ENCODE measurements at places on chromosomes 3 and 15. TPM values are rescaled to one million over a fixed set of nuclear protein-coding genes. Genes with fewer than 3 reads are reported as not detected.

The NSMCE3 gene
- total RNA-seq: 13.8 TPM

The OXSM gene
- total RNA-seq: 11.7 TPM

The GCSAM gene
- not detected for total RNA-seq

The CDC25A gene
- total RNA-seq: 21.8 TPM

The GYG1 gene
- total RNA-seq: 20.2 TPM

DNA sequence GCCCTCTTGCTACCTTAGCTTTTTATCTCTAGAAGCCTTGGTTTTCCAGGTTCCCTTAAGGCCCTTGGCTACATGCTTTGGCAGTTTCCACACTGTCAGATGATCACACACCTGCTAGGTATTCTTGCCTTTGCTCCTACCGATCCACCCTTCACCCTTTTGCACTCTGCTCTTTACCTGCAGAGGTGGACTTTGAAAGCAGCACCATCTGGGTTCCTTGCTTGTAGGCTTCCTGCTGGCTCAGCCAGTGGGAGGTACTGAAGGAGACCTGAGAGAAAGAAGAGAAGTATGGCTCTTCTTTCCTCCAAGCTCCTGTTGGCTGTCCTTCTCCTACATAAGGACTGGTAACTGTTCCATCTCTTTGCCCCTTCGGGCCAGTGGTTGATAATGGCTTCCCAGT lies 7.3 kb upstream of the ZNF592 start:
- no peak for DNase-seq

- DNase-seq: peak; percentile 84
Measured at GRCh38 chr15:80512726-80513660, 108.8 kb downstream of the ARNT2 start.

DNA sequence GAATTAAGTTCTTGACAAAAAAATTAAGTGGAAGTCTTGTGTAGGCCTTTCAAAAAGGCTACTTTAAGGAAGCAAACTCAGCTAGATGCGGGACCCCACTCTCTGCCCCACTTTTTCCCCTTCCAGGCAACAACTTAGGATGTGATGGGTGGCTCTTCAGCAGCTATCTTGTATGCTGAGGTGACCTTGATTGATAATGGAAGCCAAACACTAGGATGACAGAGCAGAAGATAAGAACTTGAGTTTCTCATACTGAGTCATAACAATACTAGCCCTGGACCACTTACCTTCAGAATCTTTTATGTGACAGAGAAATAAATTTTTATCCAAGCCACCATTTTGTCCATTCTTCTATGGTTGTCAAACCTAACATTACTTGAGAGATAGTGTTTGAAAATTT lies 16.1 kb downstream of the PDCD10 start:
- no peak for DNase-seq

GRCh38 chr15:82178061-82178460 lies 84.5 kb downstream of the EFL1 start:
- DNase-seq: peak; percentile 50

GRCh38 chr15:91866971-91867372 lies 13.5 kb downstream of the SLCO3A1 start:
- DNase-seq: no peak

GRCh38 chr3:66488492-66488891 lies 12.3 kb downstream of the LRIG1 start:
- no peak for DNase-seq

DNA sequence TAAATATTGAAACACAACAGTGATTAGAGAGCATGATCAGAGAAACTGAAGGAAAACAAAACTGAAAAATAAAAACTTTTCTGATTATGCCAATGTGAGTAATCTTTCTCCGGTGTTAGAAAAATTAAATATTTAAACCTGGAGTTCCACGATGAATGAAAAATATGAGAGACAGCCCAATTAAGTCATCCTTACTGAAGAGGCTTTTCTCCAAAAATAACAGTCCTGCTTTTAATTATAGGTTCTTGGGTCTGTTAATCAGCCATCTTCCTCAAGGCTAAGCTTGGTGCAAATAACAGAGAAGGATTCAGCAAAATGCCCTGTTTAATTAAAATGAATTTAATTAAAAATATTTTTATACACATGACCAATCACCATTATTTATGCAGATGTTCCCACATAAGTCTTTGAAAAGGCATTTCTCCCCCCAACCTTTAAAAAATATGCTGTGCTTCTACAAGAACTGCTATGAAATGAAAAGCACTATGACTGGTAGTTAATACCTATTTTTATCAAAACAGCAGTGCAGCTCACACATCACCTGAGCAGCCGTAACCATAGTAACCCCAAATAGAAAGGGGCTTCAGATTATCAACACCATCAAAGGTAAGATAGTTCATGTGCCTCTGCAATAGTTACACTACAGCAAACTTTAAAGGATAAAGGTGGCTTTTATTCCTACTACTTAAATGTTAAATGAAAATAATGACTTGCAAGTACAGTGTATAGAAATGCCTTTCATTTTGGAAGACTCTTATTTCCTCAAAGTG lies 175.7 kb downstream of the SLC9A9 start:
- DNase-seq: no peak

- DNase-seq: no peak
Measured at GRCh38 chr15:62787401-62787800, 255.1 kb upstream of the TPM1 start.

DNA sequence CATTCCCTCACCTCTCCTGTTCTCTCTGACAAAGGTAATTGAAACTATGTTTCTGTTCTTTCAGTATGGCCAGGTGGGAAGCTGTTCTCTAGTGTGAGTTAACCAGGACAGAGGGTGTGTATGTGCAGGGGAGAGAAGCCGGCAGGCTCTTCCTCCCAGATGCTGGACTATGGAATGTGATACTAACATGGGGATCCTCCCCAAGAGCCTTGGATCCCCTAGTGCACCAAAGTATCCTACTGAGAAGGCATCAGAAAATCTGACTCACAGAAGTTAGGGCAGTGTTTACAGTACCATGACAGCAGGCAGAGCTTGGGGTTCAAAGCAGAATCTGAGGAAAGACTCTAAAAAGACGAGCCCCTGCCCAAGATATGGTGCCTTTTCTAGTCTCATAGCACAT lies 123.1 kb downstream of the APBA2 start:
- DNase-seq: no peak
